ENCODE measurements at places on chromosomes 1 and 21. TPM values are rescaled to one million over a fixed set of nuclear protein-coding genes. Genes with fewer than 3 reads are reported as not detected.

DNA sequence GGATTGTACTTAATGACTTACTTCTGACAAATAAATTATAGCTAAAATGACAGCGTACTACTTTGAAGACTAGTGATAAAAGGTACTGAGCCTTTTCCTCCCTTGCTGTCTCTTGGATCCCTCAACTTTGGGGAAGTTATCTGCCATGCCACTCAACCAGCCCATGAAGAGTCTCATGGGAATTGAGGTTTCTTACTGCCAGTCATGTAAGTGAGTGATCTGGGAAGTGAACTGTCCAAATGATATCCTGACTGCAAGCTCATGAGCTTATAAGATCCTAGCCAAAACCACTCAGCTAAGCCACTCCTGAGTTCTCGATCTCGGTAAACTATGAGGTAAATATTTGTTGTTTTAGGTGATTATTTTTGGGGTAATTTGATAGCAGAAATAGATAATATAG lies 247.8 kb downstream of the NCAM2 start:
- H3K27me3 ChIP-seq, result no peaks in the 10 kb centered on the region
- no peak overlapping the region for H3K4me3 ChIP-seq
- H3K36me3 ChIP-seq, result no peaks in the 10 kb centered on the region

Gene OR2L5
- total RNA-seq, result not detected

GRCh38 chr1:99082366-99082765 lies 77.7 kb upstream of the PLPPR5 start:
- H3K27ac ChIP-seq, result no peak overlapping the region
- no peak for DNase-seq
- no peaks in the 10 kb centered on the region for H3K36me3 ChIP-seq
- no peaks in the 10 kb centered on the region for H3K27me3 ChIP-seq

Gene USH2A
- total RNA-seq, result not detected

Gene TBX19
- total RNA-seq, result 1.4 TPM

GRCh38 chr1:14605945-14606344 lies 7.5 kb downstream of the KAZN start:
- H3K27ac ChIP-seq, result no peak overlapping the region
- no peak for DNase-seq
- H3K36me3 ChIP-seq, result no peaks in the 10 kb centered on the region
- H3K4me1 ChIP-seq, result no peaks in the 10 kb centered on the region
- no peaks in the 10 kb centered on the region for H3K27me3 ChIP-seq
- no peak overlapping the region for H3K4me3 ChIP-seq

- H3K27ac ChIP-seq, result no peak overlapping the region
- H3K4me1 ChIP-seq, result no peaks in the 10 kb centered on the region
- no peak for DNase-seq
- H3K27me3 ChIP-seq, result no peaks in the 10 kb centered on the region
- no peak overlapping the region for H3K4me3 ChIP-seq
- no peaks in the 10 kb centered on the region for H3K36me3 ChIP-seq
Measured at GRCh38 chr1:83810144-83810543, 188.8 kb downstream of the TTLL7 start.

Gene TINAGL1
- total RNA-seq, result not detected

Gene FOXE3
- total RNA-seq, result not detected

Gene TAS1R1
- total RNA-seq, result not detected

Measured in CD8-positive, alpha-beta memory T cell (primary cell).